ENCODE measurements at places on chromosomes 11 and 22.

DNA sequence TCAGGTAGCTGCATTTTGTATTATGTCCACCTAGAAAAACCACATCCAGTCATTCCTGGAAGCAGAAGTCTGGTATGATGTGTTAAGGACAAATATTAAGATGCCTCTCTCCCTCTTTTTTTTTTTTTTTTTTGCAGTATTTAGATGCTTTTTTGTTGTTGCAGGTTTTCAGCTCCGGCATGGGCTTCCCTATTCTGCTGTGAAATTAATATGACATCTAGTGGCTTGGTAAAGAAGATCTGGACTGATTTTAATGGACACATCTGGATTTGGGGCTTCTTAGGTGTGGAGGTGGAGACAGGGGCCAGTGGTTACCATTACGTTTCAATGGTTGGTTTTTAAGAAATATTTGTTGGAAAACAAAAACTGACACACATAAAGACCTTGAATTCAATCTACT lies 47.5 kb upstream of the RASSF10 start:
- no peak overlapping the region for H3K27ac ChIP-seq
- H3K36me3 ChIP-seq, result peaks cover 51% of the 10 kb centered on the region
- DNase-seq, result no peak
- H3K27me3 ChIP-seq, result no peaks in the 10 kb centered on the region

- H3K27me3 ChIP-seq, result no peaks in the 10 kb centered on the region
- peaks cover 53% of the 10 kb centered on the region for H3K4me1 ChIP-seq
- no peak overlapping the region for H3K4me3 ChIP-seq
- peak; percentile 66 for DNase-seq
- H3K27ac ChIP-seq, result no peak overlapping the region
Measured at GRCh38 chr22:25750569-25751173, 8.7 kb downstream of the MYO18B start.

- no peaks in the 10 kb centered on the region for H3K4me1 ChIP-seq
- H3K27me3 ChIP-seq, result no peaks in the 10 kb centered on the region
- no peak for DNase-seq
- no peaks in the 10 kb centered on the region for H3K36me3 ChIP-seq
Measured at GRCh38 chr11:113112307-113112706, 151.1 kb downstream of the NCAM1 start.

DNA sequence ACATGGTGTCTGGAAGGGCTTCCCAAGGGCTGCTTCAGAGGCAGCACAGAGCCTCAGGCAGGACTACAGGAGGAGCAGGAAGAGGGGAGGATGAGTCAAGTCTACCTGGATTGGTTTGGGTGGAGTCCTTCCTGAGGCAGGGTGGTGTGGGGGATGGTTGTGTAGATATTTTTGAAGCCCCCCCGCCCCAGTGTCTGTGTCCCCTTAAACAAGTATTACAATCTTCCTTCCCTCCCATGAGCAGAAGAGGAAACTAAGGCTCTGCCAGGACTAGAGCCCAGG lies 34.7 kb upstream of the FCHSD2 start:
- H3K4me1 ChIP-seq, result no peaks in the 10 kb centered on the region
- H3K27ac ChIP-seq, result no peak overlapping the region
- H3K4me3 ChIP-seq, result no peak overlapping the region
- H3K36me3 ChIP-seq, result no peaks in the 10 kb centered on the region
- no peaks in the 10 kb centered on the region for H3K27me3 ChIP-seq
- no peak for DNase-seq

- no peak for DNase-seq
- H3K36me3 ChIP-seq, result no peaks in the 10 kb centered on the region
- H3K27ac ChIP-seq, result peak overlapping the region; percentile 95
- no peaks in the 10 kb centered on the region for H3K27me3 ChIP-seq
Measured at GRCh38 chr22:27727673-27728451, 73.7 kb downstream of the MN1 start.

DNA sequence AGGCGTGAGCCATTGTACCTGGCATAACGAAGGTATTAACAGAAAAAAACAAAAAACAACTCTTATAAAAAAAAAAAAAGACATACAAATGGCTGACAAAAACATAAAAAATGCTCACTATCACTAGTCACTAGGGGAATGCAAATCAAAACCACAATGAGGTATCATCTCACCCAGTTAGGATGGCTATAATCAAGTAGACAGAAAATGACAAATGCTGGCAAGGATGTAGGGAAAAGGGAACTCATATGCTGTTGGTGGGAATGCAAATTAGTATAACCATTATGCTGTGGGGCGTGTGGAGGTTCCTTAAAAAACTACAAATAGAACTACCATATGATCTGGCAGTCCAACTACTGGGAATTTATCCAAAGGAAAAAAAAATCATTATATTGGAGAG lies 17.0 kb downstream of the THY1 start:
- no peak overlapping the region for H3K4me3 ChIP-seq
- no peak for DNase-seq
- peaks cover 4% of the 10 kb centered on the region for H3K4me1 ChIP-seq

All from K562 (cell line).